ENCODE measurements at places on chromosomes 7 and 10.

DNA sequence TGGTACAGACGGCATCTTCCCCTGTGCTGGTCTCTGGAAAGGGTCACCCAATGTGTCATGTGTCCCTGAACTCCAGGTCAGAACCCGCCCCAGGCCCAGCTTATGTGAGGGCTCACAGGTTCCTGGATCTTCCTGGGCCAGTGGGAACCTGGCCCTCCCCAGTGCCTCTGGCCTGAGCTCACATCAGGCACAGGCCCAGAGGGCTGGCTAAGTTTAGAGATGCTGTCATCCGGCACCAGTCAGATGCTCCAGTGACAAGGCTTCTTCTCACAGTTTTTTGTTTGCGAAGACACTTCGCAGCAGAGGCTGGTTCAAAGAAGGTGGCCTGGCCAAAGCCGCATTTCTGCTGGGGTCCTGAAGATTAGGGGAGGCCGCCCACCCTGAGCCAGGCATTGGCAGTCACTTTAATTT lies 11.8 kb downstream of the CAMK2B start:
- DNase-seq: no peak

GRCh38 chr10:14151571-14151970 lies 179.2 kb downstream of the FRMD4A start:
- no peak for DNase-seq

DNA sequence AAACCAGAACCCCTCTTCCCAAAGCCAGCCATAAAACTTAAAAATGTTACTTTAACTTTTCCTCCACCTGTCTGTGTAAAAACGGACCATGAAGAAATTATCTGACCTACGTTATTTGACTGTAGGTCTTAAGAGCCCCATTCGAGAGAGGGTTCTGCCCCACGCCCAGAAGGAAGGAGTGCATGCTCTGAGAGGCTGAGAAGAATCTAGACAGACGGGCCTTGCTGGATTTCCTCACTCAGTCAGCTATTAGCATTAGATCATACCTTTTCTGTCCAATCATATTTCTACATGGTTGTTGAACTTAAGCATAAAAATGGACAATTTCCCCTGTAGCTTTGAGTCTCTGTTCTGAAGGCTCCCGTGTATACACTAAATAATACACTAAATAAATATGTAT lies 38.1 kb upstream of the WDR11 start:
- no peak for DNase-seq

- no peak for DNase-seq
Measured at GRCh38 chr7:54995610-54996363, 23.0 kb upstream of the EGFR start.

GRCh38 chr10:119616882-119617570 lies 20.3 kb upstream of the TIAL1 start:
- no peak for DNase-seq

- DNase-seq: no peak
Measured at GRCh38 chr10:70579234-70580002, 23.1 kb downstream of the PRF1 start.

- no peak for DNase-seq
Measured at GRCh38 chr10:68721673-68722335, 765 bp downstream of the CCAR1 start.

DNA sequence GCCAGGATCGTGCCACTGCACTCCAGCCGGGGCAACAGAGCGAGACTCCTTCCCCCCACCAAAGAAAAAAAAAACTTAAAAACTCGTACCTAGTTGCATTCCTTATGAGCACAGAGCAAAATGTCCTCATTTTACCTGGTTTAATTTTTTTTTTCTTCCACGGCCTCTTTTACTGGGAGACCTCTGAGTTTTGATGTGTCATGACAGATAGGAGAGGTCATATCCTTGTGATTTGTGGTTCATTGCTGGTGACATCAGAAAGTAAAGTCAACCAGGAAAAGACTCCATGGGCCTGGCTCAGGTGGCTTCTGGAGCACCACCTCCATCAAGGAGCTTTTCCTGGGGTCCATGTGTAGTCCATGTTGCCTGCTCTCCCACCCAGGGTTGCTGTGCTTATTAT lies 26.3 kb downstream of the GTF2I start:
- DNase-seq: no peak

GRCh38 chr7:70838292-70838907 lies 293.5 kb upstream of the GALNT17 start:
- DNase-seq: no peak

- no peak for DNase-seq
Measured at GRCh38 chr7:91348711-91349110, 84.5 kb downstream of the FZD1 start.

- no peak for DNase-seq
Measured at GRCh38 chr7:68800316-68800715, 798.0 kb upstream of the AUTS2 start.

DNA sequence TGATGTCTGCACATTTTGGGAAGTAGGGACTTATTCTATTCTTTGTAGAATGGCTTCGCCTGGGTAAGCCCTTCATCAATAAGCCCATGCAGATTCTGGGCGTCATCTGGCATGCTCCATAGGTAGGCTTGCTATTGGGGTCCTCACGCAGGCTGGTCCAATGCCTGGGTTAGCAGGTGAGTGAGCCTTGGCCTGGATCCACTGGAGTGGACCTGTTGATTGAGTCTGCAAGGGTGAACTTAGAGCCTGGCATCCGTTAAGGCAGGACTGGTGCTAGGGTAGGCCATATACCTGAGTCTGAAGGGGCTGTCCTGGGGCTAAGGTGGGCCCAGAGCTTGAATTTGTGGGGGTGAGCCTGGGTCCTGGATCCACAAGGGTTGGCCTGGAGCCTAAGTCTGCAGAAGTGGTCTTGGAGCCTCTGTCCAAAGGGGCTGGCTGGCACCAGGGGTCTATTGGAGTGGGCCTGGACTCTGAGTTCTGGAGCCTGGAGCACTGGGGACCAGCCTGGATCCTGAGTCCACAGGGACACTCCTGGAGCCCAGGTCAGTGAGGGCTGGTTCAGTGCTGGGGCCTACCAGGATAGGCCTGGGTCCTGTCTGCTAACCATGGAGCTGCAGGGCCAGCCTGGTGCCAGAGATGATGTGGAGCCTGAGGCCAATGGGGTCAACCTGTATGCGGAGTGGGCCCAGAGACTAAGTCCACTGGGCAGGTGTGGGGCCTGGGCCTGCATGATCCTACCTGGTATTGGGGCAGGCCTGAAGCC lies 297.7 kb downstream of the PTPRN2 start:
- DNase-seq: no peak

- no peak for DNase-seq
Measured at GRCh38 chr7:121279822-121280221, 49.0 kb upstream of the WNT16 start.

DNA sequence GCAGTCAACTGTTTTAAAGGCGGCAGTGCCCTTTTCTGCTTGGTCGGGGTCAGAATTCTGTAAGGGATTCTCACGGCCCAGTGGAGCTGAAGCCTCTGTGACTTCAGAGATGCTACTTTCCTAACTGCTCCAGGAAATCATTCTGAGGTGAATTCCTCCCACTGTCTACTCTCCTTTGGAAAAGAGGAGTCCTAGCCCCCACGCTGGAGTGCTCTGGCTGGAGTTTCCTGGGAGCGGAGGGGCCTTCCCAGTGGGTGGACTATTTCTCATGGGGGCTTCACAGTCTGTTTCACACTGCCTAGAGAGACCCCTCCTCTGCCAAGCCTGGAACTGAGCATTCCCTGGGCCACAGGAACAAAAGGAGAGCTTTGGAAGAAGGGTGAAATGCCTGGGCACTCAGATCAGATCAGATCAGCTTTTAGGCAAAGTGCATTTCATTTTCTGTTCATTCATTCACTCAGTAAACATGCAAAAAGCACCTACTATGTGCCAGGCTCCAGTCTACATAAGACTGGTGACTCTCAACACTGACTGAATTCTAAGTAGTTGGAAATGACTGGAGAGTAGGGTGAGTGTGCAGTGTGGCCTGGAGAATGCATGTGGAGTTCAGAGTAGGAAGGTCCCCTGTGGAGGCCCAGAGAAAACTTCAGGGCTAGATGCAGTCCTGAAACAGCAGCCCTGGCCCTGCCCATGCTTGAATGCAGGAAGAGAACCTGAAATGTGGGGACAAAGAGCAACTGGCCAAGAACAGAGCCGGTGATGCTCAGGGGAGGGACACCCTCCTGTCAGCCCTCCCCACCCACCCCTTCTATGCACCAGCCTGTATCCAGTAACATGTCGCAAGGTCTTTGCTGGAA lies 12.2 kb downstream of the ZNF488 start:
- no peak for DNase-seq

- DNase-seq: no peak
Measured at GRCh38 chr10:130715686-130716670, 579.8 kb downstream of the GLRX3 start.

DNA sequence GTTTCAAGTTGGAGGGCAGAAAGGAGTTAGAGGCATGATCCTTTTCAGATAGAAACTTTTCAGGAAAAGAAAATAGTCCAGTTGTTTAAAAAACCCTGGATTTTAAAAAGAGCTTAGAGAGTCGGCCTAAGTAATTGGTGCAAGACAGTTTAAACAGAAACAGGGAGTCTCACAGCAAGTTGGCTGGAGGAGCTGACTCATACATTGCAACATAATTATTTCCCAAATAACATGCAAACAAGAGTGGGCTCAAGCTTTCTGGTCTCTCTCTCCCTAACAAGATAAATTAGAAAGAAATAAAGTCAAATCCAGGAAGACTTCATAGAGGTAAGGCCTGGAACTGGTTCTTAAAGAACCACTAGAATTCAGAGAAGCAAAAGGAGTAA lies 100.3 kb upstream of the AGBL3 start:
- DNase-seq: no peak

GRCh38 chr7:110800984-110801383 lies 289.9 kb upstream of the LRRN3 start:
- no peak for DNase-seq

DNA sequence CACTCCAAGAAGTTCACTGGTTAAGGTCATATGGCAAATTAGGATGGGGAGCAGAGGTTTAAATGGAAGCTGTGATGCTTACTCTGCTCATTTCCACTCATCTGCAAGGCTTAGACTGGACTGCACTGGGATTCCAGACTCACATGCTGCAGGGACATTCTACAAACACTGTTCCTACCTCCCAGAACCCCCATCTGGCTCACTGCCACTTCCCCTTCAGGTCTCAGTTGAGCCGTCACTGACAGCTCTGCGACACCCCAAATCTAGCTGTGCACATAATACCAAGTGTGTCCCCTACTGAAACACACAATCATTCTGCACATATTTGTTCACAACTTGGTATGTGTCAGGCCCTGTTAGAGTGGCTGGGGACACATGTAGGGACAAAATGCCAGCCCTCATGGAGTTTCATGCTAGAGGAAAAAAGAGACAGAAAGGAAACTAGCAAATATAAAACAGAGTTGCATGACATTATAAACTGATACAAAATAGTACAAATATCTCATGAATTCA lies 5.4 kb downstream of the PRKCQ start:
- no peak for DNase-seq

GRCh38 chr10:49661140-49661856 lies 18.2 kb upstream of the C10orf53 start:
- DNase-seq: no peak

DNA sequence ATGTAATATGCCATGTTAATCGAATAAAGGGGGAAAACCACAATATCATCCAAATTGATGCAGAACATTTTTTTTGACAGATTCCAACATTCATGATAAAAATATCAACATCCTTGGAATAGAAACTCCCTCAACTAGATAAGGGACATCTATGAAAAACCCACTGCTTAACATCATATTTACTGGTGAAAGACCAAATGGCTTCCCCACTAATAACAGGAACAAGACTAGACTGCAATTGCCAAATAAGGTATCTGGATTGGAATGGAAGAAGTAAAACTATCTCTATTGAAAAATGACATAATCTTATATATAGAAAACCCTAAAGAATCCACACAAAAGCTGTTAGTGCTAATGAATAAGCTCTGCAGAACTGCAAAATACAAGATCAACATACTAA lies 27.8 kb downstream of the SMURF1 start:
- DNase-seq: no peak

DNA sequence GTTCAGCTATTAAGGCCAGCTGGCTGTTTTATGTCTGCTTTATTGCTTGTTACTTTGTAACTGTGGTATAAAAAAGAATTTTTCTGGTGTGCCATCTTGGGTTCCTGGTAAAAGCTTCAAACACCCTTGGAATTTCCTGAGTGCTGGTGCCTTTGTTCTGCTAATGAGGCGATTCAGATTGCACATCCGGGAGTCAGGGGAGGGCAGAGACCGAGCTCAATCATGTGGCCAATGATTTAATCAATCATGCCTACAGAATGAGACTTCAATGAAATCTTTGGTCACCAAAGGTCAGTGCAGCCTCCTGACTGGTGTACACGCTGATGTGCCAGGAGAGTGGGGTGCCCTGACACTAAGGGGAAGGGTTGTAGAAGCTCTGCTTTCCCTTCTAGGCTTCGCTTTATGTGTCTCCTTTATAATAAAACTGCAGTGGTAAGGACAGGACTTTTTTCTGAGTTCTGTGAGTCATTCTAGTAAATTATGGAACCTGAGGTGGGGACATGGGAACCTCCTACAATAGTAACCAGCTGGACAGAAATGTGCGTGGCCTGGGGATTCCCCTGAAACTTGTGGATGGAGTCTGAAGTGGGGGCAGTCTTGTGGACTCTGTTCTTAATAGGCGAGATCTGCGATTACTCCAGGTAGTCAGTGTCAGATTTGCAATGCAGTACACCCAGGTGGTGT lies 69.4 kb upstream of the OGDHL start:
- DNase-seq: no peak

GRCh38 chr10:92200564-92200963 lies 90.3 kb downstream of the CPEB3 start:
- DNase-seq: no peak

DNA sequence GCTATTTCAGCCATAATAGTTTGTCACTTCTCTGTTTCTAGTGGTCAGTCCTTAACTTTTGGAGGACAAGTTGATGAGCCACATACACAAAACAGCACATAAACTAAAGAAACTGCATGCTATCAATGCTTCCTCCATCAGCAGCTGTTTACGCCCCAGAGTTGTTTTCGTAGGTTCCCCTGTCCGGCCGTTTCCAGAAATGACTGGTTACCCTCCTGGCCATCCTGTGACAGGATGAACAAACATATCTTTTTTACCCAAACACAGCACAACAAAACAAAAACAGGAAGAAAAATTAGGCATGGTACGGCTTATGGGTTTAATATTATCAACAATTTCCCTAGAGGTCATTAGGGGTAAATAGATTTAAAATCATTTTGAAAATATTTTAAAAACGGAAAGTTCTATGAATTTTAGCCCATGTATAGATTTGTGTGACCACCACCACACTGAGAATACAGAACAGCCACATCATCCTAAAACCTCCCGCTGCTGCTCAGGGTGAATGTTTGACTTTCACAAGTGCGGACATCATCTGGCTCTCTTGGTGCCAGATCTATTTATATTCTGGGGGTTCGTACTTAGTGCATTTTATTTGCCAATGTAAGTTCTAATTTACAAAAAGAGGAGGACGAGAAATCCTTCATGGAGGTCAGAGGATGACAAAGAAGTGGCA lies 74.8 kb downstream of the HIPK2 start:
- no peak for DNase-seq

DNA sequence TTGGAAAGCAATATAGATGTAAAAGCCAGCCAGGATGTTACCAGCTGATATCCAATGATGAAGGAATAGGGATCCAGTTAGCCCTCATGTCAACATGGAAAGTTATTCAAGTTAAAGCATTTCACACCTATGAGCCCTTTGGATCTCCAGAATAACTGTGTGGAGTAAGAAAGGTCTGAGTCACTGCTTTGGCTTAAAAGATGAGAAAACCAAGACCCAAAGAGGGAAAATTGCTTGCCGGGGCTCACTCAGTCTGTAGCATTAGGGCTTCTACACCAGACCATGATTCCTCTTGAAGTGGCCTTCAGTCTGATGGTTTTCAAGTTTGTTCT lies 12.6 kb downstream of the LSM5 start:
- DNase-seq: no peak

GRCh38 chr10:33781606-33782395 lies 447.3 kb upstream of the NRP1 start:
- no peak for DNase-seq

Data from stimulated activated CD8-positive, alpha-beta memory T cell treated with anti-CD3 and anti-CD28 coated beads, Interleukin-4, amount 100 ng/mL, for 1 hour (primary cell).